ENCODE measurements at places on chromosomes 7 and 10.
A peak's percentile ranks its signal among the peaks of the same experiment; 100 is the strongest.

- DNase-seq: no peak
Measured at GRCh38 chr10:120424198-120424464, 32.9 kb upstream of the PLPP4 start.

DNA sequence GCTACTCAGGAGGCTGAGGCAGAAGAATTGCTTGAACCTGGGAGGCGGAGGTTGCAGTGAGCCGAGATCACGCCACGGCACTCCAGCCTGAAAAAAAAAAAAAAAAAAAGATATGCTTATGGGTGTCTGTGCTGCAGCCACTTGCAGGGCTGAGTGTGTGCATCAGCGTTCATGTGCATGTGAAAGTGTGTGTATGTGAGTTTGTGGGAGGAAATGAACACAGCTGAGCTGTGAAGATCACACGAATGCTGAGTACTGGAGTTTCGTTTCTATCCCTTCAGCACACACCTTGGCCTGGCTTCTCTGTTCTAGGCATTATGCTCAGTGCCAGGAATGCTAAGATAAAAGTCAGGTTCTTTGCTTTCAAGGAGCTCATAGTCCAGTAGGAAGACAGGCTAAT lies 12.0 kb upstream of the SVOPL start:
- no peak for DNase-seq

DNA sequence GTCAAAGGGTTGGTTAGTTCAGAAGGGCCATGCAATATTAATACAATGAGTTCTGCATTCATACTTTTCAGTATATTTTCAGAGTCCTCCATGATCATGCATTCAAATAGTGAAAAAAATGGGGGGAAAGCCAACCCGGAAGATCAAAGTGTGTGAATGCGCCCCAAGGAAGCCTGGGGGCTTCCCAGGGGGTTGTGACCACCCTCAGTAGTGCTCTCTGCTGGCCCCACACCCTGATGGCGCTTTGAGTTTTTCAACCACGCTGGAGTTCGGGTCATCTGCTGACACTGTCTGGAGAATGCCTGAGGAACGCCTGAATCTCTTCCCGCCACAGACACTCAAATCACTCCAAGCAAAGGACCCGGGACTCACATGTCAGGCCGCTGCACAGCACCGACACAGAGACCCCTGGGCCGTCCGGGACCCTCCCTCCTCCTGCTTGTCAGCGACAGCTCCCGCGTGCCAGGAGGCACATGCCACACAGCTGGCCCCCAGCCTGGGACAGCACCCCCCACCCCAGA lies 1.0 kb downstream of the TNS3 start:
- peak; percentile 52 for DNase-seq

- no peak for DNase-seq
Measured at GRCh38 chr10:1368842-1369171, 312.6 kb downstream of the WDR37 start.

GRCh38 chr7:45874408-45875131 lies 1.7 kb upstream of the CCDC201 start:
- no peak for DNase-seq

GRCh38 chr10:93026072-93026471 lies 34.5 kb upstream of the CYP26C1 start:
- no peak for DNase-seq

GRCh38 chr7:131090188-131090587 lies 237.5 kb upstream of the MKLN1 start:
- DNase-seq: no peak

- peak; percentile 67 for DNase-seq
Measured at GRCh38 chr7:74544706-74545469, 91.2 kb downstream of the GTF2IRD1 start.

DNA sequence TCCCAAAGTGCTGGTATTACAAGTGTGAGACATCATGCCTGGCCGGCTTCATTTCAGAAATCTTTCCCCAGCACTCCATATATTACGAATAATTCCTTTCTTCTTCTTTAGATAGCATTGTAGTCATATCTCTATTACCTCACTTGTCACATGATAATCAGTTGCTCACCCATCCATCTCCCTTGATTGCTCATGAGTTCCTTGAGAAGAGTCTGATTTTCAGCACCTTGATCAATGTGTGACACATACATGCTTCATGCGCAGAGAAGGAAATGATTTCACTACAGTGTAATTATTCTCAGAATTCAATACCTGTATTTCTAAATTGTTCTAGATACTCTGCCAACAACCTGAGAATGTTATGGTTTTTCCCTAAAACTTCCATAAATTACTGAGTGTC lies 26.7 kb upstream of the GGCT start:
- no peak for DNase-seq

DNA sequence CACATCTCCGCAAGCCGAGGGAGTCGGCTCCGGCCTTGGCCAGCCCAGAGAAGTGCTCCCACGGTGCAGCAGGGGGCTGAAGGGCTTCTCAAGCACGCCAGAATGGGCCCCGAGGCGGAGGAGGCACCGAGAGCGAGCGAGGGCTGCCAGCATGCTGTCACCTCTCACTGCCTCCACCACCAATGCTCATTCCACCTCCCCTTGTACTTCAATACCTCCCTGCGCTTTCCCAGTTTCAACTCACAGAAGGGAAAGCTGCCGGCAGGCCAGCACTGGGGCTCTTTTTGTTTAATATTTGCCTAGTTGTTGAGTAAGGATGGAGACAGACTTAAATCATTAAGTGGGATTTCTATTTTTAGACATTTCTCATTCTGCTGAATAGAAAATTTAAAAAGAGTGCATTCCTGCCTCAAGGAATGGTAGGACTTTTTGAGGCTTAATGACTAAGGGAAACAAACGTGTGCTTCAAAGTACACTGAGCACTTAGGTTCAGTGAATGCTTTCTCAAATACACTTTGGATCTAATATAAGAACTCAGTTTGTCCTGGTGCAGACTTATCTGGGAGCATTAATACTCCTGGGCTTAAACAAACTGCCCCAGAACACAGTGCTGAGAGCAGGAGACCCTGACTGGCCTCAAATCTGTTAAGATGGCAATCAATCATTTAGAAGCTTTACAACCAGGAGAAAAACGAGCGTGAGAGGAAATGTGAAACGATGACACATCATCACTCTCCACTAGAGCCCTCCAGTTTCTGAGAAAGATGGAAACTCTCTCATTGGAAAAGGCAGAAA lies 131.2 kb downstream of the RALA start:
- DNase-seq: no peak

GRCh38 chr10:114767101-114767985 lies 54.2 kb upstream of the FHIP2A start:
- peak; percentile 43 for DNase-seq

DNA sequence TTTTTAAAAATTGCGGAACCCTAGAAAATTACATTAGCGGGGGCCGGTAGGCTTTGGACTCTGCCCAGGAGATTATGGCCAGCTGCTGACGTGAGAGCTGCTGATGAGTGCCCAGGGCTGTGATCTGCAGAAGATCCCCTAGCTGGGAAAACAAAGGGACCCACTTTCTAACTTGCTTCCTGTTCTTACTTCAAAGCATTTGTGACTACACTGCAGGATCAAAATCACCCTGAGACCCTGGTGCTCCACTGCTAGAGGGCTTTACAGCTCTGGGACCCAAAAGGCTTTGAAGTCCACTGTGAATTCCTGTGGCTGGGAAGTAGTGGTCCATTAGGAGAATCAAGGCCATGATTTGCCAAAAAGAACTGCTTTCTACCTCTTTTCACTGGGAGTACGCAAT lies 499.4 kb upstream of the AKR1E2 start:
- no peak for DNase-seq

- no peak for DNase-seq
Measured at GRCh38 chr7:114687238-114687637, 234.7 kb upstream of the MDFIC start.

- no peak for DNase-seq
Measured at GRCh38 chr10:74816824-74817498, 9.4 kb upstream of the KAT6B start.

GRCh38 chr7:155696747-155697146 lies 52.3 kb downstream of the RBM33 start:
- no peak for DNase-seq

DNA sequence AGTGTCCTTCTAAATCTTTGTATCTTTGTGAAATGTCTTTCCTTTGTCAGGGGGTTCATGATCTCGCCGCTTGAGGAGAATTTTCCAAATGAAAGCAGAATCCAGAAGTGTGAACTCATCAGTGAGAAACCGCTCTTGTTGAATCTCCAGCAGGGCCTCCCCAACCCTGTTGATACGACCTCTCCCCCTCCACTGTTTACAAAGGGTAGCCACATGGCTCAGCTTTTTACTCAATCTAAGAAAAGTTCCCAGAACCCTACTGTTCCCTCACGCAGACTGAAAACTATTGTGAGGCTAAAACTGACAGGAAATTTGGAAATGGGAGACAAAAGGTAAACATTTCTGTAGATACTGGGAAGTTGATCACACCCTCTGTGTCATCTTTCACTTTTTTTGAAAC lies 73.9 kb downstream of the SEMA3C start:
- DNase-seq: no peak

DNA sequence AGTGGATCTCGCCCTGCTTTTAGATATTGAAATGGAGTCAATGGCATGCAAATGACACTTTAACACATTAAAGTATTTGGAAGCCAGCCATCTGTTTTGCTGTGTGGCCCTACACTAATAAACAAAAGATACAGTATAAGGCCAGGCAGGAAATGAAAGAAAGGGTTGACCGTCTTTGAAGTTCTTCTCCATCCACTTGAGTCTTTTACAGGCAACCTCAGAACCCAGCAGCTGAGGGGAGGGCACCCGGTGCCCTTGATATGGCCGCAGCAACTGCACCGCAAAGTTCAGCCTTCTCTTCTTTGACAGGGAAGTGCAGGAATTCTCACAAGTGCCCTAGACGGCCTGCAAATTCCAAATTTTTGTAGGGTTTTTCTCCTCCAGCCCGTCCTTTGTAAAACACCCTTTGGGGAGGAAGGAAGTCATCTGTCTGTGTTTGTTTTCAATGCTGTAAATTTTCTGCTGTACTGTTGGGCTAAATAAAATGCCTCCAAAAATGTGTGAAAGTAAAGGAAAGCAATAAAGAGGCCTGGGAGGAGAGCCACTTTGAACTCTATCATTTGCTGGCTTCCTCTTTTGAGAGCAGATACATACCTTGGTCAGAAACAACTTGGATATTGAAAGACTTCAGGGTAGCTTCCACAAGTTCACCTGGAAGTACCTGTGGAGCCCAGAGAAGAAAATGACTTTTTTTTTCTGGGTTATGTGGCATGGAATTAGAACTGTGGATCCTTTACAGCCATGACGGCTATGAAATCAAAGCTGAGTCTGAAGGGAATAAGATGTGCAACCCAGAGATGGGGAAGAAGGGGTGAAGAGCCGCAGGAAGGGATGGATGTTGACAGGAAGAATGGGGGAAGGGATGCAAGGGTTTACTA lies 3.6 kb downstream of the HOXA1 start:
- DNase-seq: no peak

DNA sequence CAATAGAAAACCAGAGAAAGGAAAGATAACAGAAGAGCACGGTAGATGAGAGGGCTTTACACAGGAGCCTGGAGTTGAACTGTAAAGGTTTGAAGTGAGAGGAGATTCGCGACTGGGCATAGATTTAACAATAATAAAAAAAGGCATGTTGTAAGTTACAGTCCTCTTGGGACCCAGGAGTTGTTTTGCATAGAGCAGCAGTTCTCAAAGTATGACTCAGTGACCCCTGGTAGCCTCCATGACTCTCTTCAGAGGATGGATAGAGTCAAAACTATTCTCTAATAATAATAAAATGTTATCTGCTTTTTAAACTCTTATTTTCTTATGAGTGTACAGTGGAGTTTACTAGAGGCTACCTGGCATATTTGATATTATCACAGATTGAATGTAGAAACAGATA lies 262.3 kb downstream of the SORCS3 start:
- DNase-seq: no peak

- DNase-seq: no peak
Measured at GRCh38 chr7:30543813-30544525, 39.3 kb upstream of the GGCT start.

DNA sequence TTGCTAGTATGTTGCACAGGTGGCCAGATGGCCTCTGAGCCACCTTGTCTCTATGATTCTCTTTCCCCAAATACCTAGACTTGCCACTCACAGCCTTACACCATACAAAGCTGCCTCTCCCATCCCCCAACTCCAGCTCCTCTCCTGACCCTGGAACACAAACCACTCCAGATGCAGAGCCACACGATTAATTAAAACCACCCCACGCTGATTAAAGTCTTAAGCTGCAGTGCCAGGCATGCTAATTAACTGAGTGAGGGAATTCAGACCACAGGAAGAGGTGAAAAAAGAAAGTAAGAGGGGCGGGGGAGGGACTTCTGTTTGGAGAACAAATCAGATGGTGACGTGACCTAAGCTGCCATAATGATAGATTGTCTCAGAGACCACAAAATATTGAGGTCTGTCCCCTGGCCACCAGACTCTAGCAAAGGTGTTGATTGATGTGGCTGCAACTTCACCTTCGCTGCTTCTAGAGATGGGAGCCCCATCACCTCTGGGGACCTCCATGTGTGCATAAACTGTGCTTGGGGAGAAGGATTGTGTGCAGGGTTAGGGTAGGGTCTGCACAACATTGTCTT lies 331.3 kb downstream of the PLXNA4 start:
- no peak for DNase-seq

- DNase-seq: no peak
Measured at GRCh38 chr7:68213838-68214237, 1217.2 kb downstream of the TYW1 start.

GRCh38 chr10:51389415-51390321 lies 309.7 kb downstream of the CSTF2T start:
- peak; percentile 79 for DNase-seq

GRCh38 chr10:123480845-123481244 lies 185.3 kb upstream of the GPR26 start:
- DNase-seq: no peak

GRCh38 chr10:14683256-14683655 lies 91.4 kb downstream of the FAM107B start:
- DNase-seq: no peak

DNA sequence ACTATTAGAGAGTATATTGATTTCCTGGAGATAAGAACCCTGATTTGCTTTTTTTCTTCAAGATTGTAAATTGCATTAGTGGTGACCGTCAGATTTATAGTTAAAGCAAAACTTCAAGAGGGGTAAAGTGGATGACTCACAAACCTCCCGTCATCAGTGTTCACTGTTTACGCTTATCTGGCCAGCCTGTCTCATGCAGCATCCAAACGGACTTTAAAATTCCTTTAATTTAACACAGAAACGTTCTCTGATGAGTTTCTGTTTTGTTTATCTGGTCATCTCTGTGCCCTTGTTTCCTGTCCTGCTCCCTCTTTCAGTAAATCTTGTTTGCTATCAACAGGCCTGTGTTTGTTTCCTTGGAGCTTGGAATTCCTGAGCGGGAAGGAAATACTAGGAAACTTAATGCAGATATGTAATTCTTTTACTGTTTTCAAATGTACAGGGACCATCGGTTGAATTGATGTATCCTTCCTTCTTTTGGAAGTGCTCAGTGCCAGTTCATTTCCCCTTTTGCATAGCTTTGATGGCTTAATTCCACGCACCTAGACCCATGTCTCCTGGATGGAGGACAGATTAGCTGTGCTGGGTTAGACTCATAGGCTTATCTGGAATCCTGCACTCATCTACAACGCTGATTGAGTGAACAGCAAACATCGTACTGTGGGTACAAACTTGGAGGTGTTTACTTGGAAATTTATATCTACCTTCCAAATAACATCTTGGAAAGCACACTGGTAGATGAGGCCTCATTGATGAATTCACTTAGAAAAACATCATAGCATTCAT lies 21.3 kb downstream of the PTPRE start:
- DNase-seq: no peak

GRCh38 chr7:142642316-142642715 lies 107.0 kb upstream of the PRSS1 start:
- no peak for DNase-seq

Data from Caco-2 (cell line).